ENCODE measurements at places on chromosomes 2 and 18. TPM values are rescaled to one million over a fixed set of nuclear protein-coding genes. Genes with fewer than 3 reads are reported as not detected.

SP110 gene
- 7.2 TPM for total RNA-seq

BOLL gene
- total RNA-seq = not detected

SERPINB12 gene
- total RNA-seq = not detected

PRKAG3 gene
- total RNA-seq = not detected

TLX2 gene
- 0.14 TPM for total RNA-seq

LYPD1 gene
- total RNA-seq = 12.3 TPM

ASB3 gene
- total RNA-seq = 16.1 TPM

MRO gene
- total RNA-seq = 0.16 TPM

RAB31 gene
- 39.1 TPM for total RNA-seq

CD226 gene
- 0.06 TPM for total RNA-seq

SLC4A5 gene
- 0.40 TPM for total RNA-seq

HTR2B gene
- 0.09 TPM for total RNA-seq

AAMP gene
- total RNA-seq = 122 TPM

RIT2 gene
- not detected for total RNA-seq

RSAD2 gene
- 0.54 TPM for total RNA-seq

DNAH7 gene
- 0.76 TPM for total RNA-seq

DUSP19 gene
- total RNA-seq = 0.57 TPM

TMEM247 gene
- total RNA-seq = not detected

XIRP2 gene
- not detected for total RNA-seq

SMYD1 gene
- total RNA-seq = not detected

KCNS3 gene
- total RNA-seq = 1.2 TPM

SGO2 gene
- total RNA-seq = 11.9 TPM

TUBA3D gene
- total RNA-seq = not detected

OTOS gene
- total RNA-seq = not detected

PLCL1 gene
- not detected for total RNA-seq

GREB1L gene
- total RNA-seq = 2.3 TPM

SIX2 gene
- total RNA-seq = 0.35 TPM

ZAP70 gene
- total RNA-seq = 0.06 TPM

SCN2A gene
- total RNA-seq = not detected

GKN1 gene
- total RNA-seq = 0.73 TPM

ABHD1 gene
- total RNA-seq = 1.9 TPM

TTR gene
- total RNA-seq = 0.22 TPM

AMER3 gene
- not detected for total RNA-seq

RAPGEF4 gene
- 0.15 TPM for total RNA-seq

UGT1A3 gene
- total RNA-seq = 0.13 TPM

COL5A2 gene
- total RNA-seq = 87.6 TPM

TMEM37 gene
- total RNA-seq = 1.9 TPM

KCNF1 gene
- 42.7 TPM for total RNA-seq

SCN7A gene
- total RNA-seq = not detected

SLC5A7 gene
- not detected for total RNA-seq

UGT1A5 gene
- not detected for total RNA-seq

EPC2 gene
- total RNA-seq = 10.5 TPM

NDC80 gene
- total RNA-seq = 11.2 TPM

TDRD15 gene
- total RNA-seq = not detected

CPO gene
- total RNA-seq = not detected

DGUOK gene
- 152 TPM for total RNA-seq

RGPD6 gene
- 9.1 TPM for total RNA-seq

C2orf80 gene
- total RNA-seq = not detected

DUSP2 gene
- 0.22 TPM for total RNA-seq

MC4R gene
- not detected for total RNA-seq

LCT gene
- total RNA-seq = 0.05 TPM

IL1A gene
- 0.15 TPM for total RNA-seq

ABCG5 gene
- total RNA-seq = not detected

SLC16A14 gene
- 1.5 TPM for total RNA-seq

VWA3B gene
- total RNA-seq = 0.43 TPM

SLC38A11 gene
- total RNA-seq = not detected
